K562 (cell line): ENCODE measurements at places on chromosomes 2 and 18. TPM values are rescaled to one million over a fixed set of nuclear protein-coding genes. Genes with fewer than 3 reads are reported as not detected.

Gene FBXO41
- 7.7 and 8.2 TPM in 2 replicates for total RNA-seq

Gene SMC6
- 46.6 and 51.5 TPM in 2 replicates for total RNA-seq

Gene ZNF396
- total RNA-seq: 1.2 and 2.0 TPM in 2 replicates

Gene MTX2
- 70.2 and 70.4 TPM in 2 replicates for total RNA-seq

- no peak for DNase-seq
These were observed 89.5 kb downstream of the CERS6 start for GRCh38 chr2:168545439-168546082.

GRCh38 chr18:61975526-61976326 lies 82.9 kb upstream of the RNF152 start:
- DNase-seq: no peak

DNA sequence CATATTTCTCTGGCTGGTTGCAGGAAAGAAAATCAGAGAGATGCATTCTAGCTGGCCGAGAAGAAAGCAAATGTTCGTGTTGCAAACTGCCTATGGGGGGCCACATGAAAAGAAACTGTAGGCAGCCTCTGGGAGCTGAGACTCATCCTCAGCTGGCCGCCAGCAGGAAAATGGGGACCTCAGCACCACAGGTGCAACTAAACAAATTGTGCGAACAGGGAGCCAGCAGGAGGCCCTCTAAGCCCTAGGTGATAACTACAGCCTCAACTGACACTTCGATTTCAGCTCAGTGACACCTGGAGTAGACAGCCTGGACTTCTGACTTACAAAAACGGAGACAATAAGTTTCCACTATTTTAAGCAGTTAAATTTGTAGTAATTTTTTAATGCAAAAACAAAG lies 107.3 kb downstream of the DTNB start:
- no peak for DNase-seq

GRCh38 chr2:62593825-62594224 lies 87.8 kb upstream of the TMEM17 start:
- DNase-seq: no peak
